ENCODE measurements at places on chromosomes 5 and 9.
A peak's percentile ranks its signal among the peaks of the same experiment; 100 is the strongest.

DNA sequence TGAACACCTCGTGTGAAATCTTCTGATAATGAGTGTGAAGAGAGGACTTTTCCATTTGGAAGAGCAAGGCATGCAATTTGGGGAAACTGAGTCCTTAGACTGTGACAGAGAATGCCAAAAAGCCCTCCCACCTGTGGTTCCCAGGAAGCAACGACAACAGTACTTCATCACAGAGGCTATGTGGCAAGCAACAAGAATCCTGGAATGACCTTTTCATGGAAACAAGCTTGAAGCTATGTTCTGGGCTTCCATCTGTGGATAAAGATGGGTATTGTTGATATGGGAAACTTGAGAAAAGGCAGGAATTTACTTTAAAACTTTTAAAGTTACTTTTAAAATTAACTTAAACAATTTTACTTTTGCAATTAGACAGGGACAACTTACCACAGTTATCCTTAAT is 131.2 kb upstream of the ANKH start:
- no peak for DNase-seq

GRCh38 chr9:91066042-91066415 is 264.4 kb downstream of the SYK start:
- DNase-seq = no peak

DNA sequence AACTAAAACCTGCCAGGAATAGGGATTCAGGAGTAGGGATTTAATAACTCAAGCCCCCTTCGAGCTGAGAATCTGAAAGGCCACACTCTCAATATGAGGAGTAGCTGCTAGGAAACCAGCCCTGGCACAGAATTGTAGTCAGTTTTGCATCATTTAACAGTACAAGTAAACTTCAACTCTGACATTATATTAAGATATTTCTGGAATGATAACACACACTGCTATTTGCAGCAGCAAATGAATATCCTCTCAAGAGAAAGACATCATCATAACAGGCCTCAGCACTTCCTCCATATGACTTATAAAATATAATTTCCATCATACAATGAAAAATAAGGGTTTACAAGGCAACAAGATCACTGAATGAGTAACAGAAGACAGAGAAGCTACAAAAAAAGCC is 138.2 kb upstream of the RFX3 start:
- DNase-seq = no peak

- DNase-seq = no peak
These were observed 3.4 kb downstream of the MGAT1 start for GRCh38 chr5:180799194-180799593.

DNA sequence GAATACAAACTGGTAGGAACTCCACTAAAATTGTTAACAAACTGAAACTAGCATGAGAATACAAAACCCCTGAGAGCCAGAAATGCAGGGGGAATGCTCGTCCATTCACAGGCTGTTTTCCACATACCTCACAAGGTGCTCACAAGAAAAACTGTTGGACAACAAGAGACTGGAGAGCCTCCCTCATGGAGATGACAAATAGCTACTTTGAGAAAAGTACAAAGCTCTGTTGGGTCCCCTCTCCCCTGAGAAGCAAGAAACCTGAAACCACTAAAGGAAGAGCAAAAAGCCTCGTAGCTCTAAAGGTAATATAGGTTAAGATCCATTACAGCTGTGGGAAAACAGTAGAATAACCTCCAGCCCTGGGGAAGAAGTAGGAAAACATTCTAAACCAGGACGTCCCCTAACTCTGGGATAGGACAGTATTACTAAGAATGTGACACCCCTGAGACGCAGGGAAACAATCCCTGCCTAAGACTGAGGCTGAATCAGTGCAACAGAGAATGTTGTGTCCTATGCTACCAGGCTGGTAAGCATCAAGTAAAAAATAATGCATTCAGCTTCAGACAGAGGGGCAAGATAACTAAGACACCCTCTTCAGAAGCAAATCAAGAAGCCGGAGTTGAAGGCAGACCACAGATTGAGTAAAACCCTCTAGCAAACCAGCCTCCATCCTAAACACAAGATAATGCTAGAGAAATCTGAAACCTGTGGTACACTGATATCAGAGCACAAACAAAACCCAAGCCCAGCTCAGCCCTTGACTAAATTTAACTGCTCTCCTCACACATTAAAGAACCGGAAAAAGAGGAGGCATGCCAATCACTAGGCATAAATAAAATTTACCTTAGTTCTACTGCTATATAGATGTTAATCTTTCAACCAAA is 160.2 kb downstream of the SSBP2 start:
- DNase-seq = no peak

DNA sequence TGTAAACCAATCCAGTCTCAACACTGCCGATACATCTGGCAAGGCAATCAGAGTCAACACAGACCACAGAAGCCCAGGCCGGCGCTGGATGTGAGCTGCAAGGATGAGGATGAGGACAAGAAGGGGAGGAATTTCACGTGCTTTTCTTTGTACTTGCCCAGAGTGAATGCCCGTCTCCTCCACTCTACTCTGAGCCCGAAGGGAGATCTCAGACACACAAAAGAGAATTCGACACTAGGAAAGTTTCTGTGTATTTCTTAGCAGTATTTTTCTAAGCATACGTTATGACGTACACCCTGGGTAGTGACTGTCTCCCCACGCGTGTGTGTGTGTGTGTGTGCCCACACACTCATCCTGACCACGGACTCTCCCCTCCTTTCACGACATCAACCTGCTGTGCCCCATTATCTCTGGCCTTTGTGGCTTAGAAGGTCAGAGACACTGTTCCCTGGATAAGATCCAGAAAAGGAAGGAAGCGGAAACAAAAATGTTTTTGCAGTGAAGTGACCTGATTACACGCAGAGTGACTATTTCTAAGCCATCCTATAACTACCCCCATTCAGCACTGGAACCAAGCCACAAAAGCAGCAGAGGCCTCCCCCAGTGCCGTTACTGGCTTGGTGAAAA is 227.3 kb upstream of the DAPK1 start:
- no peak for DNase-seq

DNA sequence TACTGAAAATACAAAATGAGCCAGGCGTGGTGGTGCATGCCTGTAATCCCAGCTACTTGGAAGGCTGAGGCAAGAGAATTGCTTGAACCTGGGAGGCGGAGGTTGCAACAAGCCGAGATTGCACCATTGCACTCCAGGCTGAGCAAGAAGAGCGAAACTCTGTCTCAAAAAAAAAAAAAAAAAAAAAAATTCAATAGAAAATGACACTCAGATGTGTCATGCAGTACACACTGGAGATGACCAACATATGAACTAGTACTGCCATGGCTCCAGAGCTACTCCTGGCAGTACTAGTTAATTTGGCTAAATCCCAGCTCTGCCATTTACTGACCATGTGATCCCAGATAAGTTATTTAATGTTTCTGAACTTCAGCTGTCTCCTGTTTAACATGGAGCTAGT is 7.3 kb downstream of the ATOX1 start:
- DNase-seq = no peak

DNA sequence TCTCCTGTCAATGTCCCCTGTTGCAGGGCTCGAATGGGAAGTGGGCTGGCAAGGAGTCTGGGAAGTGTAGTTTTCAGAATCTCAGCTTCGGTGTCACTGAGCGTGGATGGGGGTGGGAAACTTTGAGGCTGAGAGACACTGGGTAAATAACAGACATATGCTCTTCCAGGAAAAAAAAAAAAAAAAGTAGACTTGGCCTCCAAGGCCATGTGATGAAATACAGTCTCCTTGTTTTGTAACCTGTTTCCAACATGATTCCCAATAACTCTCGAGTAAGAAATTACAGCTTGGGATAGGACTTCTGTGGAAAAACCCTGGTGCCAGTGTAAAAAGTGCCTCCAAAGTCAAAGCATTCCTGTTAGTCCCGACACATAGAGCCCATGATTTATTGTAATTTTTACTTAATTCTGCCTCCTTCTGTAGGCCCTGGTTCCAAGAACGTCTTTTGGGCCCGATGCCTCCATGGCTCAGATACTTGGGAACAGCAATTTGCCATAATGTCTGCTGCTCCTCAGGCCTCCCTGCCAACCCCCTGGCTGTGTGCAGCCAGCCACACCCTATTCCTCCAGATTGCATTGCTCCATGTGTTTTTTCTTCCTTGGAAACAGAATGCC is 119.5 kb upstream of the TNC start:
- DNase-seq = no peak

DNA sequence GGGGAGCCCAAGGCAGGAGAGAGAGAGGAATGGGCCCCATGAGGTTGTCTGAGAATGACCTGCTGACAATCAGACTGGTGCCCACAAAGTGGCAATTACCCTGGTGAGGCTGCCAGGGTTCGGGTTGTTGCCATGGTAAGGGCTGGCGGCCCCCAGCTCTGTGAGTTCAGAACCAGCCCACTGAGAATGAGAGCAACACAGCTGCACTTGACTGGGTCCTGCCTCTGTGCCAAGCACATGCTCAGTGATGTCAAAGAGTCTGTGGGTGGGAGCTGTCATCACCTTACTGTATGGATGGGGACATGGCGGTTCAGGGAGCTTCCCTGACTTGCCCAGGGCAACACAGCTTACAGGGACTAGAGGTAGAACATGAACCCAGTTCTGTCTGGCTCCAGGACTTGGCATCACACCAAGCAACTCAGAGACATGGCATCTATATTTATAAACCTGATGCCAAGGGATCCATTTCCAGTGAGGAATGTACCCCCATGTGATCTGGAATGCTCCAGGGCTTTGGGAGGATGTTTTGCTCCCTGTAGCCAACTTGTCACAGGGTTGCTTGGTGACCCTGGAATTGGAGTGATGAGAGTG is 38.2 kb upstream of the TEX48 start:
- no peak for DNase-seq

GRCh38 chr5:180494510-180495181 is 467 bp downstream of the CNOT6 start:
- peak; percentile 70 for DNase-seq

DNA sequence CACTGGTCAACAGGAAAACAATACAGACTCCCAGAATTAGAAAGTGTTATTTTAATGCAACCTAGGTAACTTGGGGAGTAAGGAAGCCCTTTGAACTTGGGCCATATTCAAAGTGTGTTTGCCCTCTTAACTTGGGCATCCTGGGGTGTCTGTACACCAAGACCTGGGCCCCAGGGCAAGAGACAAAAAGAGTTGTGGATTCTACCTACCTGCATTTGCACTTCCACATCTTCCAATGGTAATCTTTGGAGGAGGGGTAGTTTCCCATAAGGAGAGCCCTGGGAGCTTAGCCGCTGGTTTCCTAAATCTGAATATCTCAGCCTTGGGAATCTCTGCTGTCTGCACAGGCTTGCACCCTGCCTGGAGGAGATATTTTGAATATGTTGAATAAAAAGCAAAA is 8.5 kb downstream of the WNT8A start:
- no peak for DNase-seq

DNA sequence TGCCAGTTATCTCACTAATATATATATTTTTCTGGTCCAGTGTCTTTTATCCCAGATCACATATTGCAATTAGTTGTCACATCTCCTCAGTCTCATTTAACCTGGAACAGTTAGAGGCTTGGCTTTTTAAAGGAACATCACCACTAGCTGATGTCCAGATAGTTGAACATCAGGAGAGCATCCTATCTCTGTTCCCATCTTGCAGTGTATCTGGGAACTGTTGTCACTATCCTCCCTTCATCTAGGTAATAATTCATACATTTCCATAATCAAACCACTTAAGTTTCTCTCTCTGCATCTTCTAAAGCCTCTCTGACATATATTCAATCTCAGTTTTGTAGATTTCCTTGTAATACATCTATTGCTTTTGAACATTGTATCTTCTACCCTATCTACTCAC is 175.7 kb downstream of the ARHGAP26 start:
- no peak for DNase-seq

DNA sequence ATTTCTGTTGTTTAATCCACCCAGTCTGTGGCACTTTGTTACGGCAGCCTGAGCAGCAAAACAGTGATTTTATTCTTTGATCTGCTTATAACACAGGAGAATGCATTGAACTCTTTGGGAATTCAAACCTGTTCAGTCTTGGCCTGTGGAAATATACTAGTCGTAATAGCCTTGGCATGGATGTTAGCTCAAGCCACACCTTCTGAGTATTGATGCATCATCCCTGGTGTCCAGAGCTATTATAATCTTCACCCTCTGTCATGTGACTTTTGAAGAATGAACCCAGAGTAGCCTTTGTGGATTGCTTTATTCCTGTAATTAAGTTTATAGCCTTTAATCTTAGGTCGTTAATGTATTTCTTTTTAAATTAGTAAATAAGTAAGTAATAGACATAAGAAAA is 50.8 kb upstream of the TEX48 start:
- DNase-seq = no peak

- no peak for DNase-seq
These were observed 2.9 kb downstream of the RPS23 start for GRCh38 chr5:82275216-82275664.

GRCh38 chr5:134101686-134102439 is 12.6 kb upstream of the TCF7 start:
- DNase-seq = peak; percentile 89

- DNase-seq = no peak
These were observed 984 bp upstream of the RAD23B start for GRCh38 chr9:107281922-107282667.

- no peak for DNase-seq
These were observed 33.8 kb upstream of the TXNDC8 start for GRCh38 chr9:110371411-110372007.

GRCh38 chr5:36444582-36445418 is 143.1 kb upstream of the RANBP3L start:
- DNase-seq = no peak

DNA sequence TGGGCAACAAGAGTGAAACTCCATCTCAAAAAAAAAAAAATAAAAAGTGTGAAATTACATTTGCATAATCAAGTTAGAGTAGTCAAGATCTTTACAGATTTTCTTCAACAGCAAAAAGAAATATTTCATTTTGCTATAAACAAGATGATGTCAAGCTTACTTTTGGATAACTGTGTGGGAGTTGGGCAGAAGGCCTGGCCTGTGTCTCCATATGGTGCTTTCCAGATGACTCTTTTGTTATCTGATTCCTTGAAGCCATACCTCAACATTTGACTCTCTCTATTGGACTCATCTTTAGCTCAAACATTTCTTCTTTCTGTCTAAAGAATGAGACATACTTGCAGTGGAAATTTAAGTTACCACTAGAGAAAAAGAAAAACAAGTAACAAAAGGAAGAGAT is 246.8 kb downstream of the MSX2 start:
- no peak for DNase-seq

DNA sequence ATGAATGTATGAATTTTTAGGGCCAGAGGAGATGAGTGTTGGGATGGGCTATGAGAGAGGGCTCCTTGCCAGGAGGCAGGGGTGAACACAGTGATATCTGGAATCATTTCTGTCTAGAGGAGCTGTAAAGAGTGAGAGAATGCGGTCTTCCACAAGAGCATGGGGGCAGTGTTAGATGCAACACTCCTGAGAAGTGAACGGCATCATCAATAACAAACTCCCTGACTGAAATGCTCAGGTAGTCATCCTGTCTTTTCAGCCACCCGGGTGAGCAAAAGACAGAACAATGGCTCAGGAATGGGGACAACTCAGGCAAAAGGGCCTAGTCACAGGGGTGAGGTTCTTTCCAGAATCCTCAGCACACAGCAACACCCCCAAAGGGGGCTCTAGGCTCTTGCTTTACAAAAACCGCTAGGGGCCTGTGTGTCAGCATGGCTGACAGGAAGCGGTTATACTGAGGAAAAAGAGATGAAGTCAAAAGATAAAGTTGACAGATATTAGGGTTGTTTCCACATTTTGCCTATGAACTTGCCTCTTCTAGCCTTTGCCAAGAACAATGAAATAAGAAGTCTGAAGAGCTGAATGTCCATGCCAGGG is 104.6 kb upstream of the LRRTM2 start:
- DNase-seq = peak; percentile 65

GRCh38 chr5:117433818-117434217 is 859.2 kb upstream of the SEMA6A start:
- no peak for DNase-seq
